ENCODE measurements at places on chromosomes 1 and 21. TPM values are rescaled to one million over a fixed set of nuclear protein-coding genes. Genes with fewer than 3 reads are reported as not detected.
A peak's percentile ranks its signal among the peaks of the same experiment; 100 is the strongest.

Gene TACSTD2
- total RNA-seq: not detected

Gene FAM131C
- 0.73 TPM for total RNA-seq

Gene CFHR3
- total RNA-seq: 0.42 TPM

Gene WLS
- 334 TPM for total RNA-seq

Gene AIM2
- not detected for total RNA-seq

Gene LENEP
- not detected for total RNA-seq

Gene CD244
- not detected for total RNA-seq

Gene PRAMEF6
- total RNA-seq: not detected

Gene MANEAL
- total RNA-seq: 5.2 TPM

DNA sequence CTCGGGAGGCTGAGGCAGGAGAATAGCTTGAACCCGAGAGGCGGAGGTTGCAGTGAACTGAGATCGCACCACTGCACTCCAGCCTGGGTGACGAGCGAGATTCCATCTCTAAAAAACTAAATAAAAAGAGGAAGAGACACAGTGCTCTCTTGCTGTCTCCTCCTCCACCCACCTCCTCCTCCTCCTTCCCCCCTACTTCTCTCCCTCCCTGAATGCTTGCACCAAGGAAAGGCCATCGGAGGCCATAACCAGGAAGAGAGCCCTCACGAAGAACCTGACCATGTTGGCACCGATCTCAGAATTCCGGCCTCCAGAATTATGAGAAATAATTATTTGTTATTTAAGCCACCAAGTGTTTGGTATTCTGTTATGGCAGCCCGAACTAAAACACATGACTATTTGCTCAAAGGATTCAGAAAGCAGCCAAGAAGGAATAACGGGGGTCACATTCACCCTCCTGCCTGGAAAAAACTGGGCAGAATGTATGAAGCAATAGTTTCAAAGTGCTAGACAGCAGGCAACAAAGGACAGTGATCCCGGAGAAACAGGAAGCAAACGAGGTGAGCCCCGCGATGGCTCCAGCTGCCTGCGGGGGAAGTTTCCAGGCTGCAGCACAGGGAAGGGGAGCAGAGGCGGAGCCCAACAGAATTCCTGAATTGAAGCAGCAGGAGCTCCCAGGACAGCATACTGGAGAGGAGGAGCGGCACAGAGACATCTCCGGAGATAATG, 35.8 kb downstream of the LDLRAD1 start:
- no peak for DNase-seq

- DNase-seq: no peak
These were observed 447.3 kb downstream of the PLA2G4A start for GRCh38 chr1:187275985-187276575.

DNA sequence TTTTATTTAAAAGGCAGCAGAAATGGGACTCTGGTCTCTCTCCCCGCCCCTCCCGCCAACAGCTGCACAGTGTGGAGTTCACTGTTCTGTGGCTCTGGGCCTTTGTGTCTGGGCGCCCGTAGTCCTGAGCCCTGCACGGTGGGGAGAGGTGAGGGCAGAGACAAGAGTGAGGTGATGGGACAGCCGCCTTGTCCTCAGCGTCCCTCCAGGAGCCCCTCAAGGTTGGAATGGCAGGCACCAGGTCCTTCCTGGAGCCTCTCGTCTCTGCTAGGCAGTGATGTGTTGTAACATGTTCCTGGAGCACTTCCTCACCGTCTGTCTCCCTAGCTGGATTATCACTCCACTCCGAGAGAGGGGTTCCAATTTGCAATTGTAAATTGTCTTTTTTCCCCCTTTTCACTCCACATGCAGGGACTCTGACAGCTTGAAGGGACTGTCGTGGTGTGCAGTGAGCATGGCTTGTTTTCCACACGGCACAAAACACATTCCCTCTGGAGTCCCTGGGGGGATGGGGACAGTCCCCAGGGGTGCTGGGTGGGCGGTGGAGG, 44.6 kb upstream of the C1orf174 start:
- no peak for DNase-seq

- no peak for DNase-seq
These were observed 99.7 kb downstream of the NMNAT2 start for GRCh38 chr1:183318433-183318832.

GRCh38 chr21:23574932-23575331, 2032.3 kb downstream of the MRPL39 start:
- no peak for DNase-seq

DNA sequence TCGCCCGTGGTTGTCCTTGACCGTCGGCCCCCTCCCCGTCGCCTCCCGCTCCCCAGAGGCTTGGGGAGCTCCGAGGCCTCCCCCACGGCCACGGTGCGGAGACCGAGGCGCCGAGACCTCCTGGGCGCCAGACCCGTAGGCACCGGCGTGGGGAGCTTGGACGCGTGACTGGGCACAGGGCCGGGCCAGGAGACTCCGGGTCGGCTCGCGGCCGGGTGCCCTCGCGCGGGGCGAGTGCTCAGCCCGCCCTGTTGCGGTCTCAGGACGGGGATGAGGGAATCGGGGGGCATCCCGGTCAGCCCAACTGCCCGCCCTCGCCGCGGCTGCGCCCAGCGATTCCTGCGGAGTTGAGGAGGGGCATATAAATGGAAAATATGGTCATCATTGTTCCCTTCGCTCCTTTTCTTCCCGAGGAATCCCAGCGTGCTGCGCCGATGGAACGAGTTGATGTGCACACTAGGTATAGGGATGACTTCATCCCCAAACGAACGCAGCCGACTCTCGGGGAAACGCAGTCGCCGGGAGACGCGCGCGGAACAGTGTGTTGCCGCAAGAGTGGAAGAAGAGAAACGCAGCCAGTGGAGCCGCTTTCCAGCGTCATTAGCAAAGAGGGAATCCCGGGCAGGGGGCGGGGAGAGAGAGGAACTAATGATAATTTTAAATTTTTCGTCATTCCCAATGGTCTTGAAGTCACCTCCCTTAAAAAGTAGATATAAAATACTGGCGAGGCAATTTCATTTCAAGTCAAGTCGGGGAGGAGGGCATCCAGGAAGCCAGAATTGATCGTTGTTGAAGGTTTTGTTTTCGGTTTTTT, 747 bp upstream of the ENAH start:
- DNase-seq: peak; percentile 88

DNA sequence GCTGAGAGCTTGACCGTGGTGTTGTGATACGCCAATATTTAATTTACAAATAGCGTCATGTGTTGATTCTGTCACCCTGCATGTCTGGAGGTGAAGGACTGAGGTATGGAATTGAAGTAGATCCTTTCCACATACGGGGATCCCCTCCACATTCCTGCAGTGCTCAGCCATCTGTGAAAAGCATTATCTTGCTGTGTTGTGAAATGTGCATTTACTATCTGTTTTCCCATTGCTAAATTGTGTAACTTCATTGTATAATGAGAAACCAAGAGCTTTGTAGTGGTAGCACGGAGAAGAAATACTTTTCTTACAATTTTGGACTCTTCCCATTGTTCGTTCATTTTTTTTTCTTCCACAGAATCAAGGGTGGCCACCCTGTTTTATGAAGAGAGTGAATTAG, 577.3 kb upstream of the ZP4 start:
- no peak for DNase-seq

- no peak for DNase-seq
These were observed 169.4 kb downstream of the RASAL2 start for GRCh38 chr1:178263341-178263740.

GRCh38 chr1:27427816-27428315, 35.4 kb downstream of the GPR3 start:
- DNase-seq: no peak

GRCh38 chr1:235079443-235080296, 49.0 kb downstream of the TOMM20 start:
- no peak for DNase-seq

DNA sequence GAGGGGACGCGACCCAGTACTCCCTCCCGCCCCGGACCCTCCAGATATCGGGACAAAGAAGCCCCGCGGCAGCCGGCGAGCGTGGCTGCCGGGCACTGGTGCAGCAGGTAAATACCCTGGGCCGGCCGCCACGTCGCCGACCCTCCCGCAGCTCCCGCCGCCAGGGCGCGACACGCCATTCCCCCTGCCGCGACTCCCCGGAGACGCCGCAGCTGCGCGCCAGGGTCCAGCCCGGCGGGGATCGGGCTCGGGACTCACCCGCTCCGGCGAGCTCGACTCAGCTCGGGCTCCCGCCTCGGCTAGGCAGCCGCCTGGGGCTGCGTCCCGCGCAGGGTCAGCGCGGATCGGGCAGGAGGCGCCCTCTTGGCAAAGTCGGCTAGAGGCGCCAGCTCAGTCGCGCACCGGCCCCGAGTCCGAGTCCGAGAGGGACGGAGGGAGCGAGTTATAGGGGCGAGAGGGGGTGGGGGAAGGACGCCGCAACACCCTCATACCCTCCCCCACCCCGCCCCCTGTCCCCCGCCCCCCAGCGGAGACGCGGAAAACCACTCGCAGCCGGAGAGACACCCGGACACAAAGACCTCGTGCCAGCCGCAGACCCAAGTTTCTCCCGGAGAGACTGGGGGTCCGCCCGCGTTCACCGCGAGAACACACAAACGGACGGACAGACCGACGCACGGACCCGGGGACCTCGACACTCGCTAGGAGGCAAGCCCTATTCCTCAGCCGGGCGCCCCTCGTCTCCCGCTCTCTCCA, 985 bp downstream of the SYT6 start:
- peak; percentile 86 for DNase-seq

DNA sequence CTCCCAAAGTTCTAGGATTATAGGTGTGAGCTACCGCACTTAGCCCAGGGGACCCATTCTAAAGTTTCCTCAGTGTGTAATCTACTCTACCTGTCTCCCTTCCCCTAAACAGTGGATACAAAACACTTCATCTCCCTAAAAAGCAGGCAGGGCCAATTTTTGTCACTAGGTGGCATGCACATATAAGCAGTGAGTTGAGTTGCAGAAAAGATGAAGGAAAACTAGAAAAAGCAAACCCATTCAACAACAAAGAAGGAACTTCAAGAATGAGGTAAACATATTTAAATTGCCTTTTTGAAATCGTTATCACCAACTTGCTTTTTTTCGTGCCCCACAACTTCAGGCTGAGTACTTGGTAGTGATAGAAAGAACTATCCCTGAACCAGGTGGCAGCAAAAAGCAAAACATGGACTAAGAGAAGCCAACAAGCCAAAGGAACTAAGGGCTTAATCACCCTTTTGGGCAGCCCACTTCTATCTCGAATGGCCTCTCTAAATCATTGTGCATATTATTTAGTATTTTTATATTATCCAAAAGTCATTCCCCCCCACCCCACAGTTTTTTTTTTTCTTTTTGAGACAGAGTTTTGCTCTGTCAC, 19.7 kb upstream of the ALDH9A1 start:
- no peak for DNase-seq

- DNase-seq: no peak
These were observed 49.0 kb upstream of the ASB17 start for GRCh38 chr1:75980972-75981897.

DNA sequence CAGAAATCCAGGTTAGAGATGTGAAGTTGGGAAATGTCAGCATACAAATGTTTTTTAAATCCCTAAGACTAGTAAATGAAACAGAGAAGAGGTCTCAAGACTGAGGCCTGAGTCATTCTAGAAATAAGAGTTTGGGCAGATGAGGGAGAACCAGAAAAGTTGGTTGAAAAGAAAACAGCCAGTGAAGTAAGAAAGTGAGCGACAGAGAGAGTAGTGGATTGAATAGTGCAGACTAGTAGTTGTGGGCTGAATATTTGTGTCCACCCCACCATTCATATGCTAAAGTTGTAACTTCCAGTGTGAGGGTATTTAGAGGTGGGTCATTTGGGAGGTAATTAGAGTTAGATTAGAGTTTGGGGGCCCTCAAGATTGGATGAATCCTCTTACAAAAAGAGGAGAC, 889.2 kb downstream of the TTLL7 start:
- DNase-seq: no peak

GRCh38 chr1:65165269-65165993, 17.4 kb downstream of the AK4 start:
- no peak for DNase-seq

DNA sequence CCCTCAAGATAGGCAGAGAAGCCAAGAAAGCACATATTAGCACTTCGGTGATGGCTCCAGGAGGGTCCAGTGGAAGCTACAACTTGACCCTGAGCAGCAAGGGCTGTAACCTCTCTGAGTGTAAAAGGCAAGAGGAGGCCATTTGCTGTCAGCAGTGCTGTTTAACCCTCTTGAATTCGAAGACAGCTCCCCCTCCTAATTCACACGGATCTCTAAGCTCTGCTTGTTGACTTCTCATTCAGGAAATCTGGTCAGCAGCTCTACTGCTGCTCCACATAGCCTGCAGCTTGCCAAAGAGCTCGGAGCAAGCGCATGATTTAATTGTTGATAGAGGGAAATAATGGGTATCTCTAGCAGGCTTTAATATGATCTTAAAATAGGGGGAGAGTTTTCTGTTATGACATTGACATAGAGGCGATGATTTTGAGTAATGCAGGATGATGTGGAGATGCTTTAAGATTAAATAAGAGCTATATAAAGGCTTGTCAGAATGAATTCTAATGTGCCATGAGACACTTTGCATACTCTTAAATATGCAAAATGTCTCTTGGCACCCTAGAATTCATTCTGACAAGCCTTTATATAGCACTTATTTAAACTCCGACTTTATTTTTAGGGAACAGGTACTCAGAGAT, 79.4 kb upstream of the USH2A start:
- DNase-seq: no peak

DNA sequence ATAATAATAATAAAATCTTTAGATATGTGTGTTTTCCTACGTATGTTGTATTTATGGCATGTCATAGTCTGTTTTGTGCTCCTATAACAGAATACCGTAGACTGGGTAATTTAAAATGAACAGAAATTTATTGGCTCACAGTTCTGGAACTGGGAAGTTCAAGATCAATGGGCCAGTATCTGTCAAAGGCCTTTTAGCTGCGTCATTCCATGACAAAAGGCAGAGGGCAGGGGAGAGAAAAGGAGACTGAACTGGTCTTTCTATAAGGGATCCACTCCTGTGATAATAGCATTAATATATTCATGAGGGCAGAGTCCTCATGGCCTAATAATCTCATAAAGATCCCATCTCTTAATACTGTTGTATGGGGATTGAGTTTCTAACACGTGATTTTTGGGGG, 7.1 kb upstream of the SFT2D2 start:
- DNase-seq: no peak

DNA sequence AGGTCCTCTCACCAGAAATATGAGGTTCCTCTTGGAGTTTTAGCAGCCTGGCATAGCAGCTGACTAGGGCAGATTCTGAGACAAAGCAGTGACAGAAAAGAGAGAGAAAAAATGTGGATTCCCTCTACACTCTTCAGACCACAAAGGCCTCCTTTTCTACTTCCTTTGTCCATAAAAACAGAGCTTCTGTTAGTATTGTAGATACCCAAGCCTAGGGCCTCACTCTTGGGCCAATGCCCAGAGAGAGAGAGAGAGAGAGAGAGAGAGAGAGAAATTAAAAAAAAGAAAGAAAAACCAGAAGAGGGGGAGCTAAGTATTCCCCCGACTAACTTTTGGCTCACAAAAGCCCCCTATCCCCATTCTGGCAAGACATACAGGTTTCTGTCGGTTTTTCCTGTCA, 2.4 kb upstream of the ZRANB2 start:
- DNase-seq: no peak
